Esophagus muscularis mucosa (tissue), 4 donors: ENCODE measurements at places on chromosomes 5 and 9. TPM values are rescaled to one million over a fixed set of nuclear protein-coding genes. Genes with fewer than 3 reads are reported as not detected.

Gene QRFP
- not detected for total RNA-seq

Gene FAT2
- not detected for total RNA-seq

Gene SVEP1
- 41.9 TPM for total RNA-seq

Gene PRRX2
- 10.2 TPM for total RNA-seq

Gene AIF1L
- 24.8 TPM for total RNA-seq

- H3K36me3 ChIP-seq: no peaks in the 10 kb centered on the region
- peaks cover 55% of the 10 kb centered on the region for H3K4me1 ChIP-seq
- DNase-seq: peak; percentile 66
- peak overlapping the region; percentile 51 for H3K4me3 ChIP-seq
Measured at GRCh38 chr9:971901-972500, 4.5 kb upstream of the DMRT3 start.

DNA sequence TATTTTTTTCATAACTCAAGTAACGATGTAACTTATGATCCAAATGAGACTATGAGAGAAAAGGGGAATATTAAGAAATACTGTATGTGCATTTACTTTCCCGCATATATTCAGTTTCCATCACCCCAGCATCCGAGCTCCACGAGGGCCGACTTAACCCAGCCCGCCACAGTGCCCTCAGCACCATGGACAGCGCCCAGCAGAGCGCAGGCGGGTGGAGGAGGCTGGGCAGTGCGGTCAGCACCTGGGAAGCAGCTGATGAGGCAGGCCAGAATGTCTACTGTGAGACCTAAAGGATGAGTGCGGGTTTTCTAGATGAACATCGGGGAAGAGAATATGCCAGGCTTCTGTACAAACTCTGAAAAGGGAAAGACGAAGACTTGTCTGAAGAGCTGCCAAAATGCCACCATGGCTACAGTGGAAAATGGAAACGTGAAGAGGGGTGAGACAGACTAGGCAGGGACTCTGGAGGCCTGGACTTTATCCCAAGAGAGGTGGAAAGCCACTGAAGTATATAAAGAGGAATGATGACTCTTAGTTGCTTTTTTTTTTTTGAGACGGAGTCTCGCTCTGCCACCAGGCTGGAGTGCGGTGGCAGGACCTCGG is 34.5 kb upstream of the MED27 start:
- H3K27me3 ChIP-seq: no peaks in the 10 kb centered on the region
- no peaks in the 10 kb centered on the region for H3K36me3 ChIP-seq
- H3K27ac ChIP-seq: no peak overlapping the region
- DNase-seq: no peak

- H3K27me3 ChIP-seq: no peaks in the 10 kb centered on the region
- no peaks in the 10 kb centered on the region for H3K4me1 ChIP-seq
- no peak overlapping the region for H3K4me3 ChIP-seq
- no peak for DNase-seq
Measured at GRCh38 chr5:16417398-16418074, 48.1 kb downstream of the ZNF622 start.

DNA sequence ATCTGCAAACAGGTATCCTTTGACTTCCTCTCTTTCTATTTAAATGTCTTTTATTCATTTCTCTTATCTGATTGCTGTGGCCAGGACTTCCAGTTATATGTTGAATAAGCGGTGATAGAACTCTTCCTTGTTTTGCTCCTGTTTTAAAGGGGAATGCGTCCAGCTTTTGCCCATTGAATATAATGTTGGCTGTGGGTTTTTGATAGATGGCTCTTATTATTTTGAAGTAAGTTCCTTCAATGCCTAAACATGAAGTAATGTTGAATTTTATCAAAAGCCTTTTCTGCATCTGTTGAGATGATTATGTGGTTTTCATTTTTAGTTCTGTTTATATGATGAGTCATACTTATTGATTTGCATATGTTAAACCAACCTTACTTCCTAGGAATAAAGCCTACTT is 300.5 kb upstream of the CTNND2 start:
- no peaks in the 10 kb centered on the region for H3K27me3 ChIP-seq
- DNase-seq: no peak
- H3K4me1 ChIP-seq: no peaks in the 10 kb centered on the region
- H3K27ac ChIP-seq: no peak overlapping the region
- no peak overlapping the region for H3K4me3 ChIP-seq

DNA sequence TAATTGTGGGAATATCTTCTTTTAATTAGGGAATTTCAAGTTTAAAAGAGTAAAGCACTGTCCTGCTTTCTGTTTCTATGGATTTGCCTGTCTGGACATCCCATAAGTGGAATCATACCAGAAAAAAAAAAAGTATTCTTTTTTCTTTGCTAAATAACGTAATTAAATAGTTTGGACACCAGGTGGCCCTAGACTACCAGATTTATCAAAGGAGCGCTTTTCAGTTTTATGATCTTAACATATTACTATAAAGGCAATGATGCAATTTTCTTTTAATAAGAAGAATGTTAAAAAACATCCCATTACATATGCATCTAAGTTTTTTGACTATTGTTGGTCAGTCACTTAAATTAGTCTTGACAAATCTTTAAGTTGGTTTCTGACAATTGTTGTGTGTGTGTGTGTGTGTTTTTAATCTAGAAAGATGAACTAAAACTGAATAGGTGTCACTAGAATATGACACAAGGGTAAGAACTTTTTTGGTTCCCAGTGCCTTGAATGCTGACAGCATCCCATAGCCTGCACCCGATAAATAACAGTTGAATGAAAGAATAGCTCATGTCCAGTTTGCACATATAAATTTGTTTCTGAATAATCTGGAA is 49.5 kb downstream of the C5orf22 start:
- H3K27ac ChIP-seq: no peak overlapping the region
- H3K27me3 ChIP-seq: peaks cover 13% of the 10 kb centered on the region
- H3K4me3 ChIP-seq: no peak overlapping the region
- no peaks in the 10 kb centered on the region for H3K4me1 ChIP-seq
- DNase-seq: no peak
- no peaks in the 10 kb centered on the region for H3K36me3 ChIP-seq

DNA sequence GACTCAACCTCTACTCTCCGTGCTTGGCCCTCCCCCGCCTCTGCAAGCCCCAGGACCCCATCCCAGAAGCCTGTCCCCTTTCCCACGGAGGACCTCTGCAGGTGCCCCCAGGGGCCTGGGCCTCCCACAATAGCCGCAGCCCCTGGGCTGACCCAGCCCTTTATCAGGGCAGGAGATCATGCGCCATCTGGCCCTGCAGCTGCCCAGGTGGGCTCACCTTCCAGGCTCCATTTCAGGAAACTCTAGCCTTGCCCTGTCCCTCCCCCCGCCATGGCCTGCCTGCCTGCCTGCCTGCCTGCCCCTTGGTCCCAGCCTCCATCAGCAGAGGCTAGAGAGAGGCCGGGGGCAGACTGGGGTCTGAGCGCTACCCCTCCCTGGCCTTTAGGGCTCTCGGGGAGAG is 48.7 kb downstream of the ASS1 start:
- no peak overlapping the region for H3K27ac ChIP-seq
- no peaks in the 10 kb centered on the region for H3K4me1 ChIP-seq
- peaks cover 69% of the 10 kb centered on the region for H3K36me3 ChIP-seq
- DNase-seq: no peak
- no peak overlapping the region for H3K4me3 ChIP-seq

GRCh38 chr9:124522121-124523098 is 15.2 kb upstream of the NR5A1 start:
- no peak overlapping the region for H3K4me3 ChIP-seq
- peaks cover 12% of the 10 kb centered on the region for H3K36me3 ChIP-seq
- no peaks in the 10 kb centered on the region for H3K27me3 ChIP-seq
- DNase-seq: no peak
- H3K27ac ChIP-seq: no peak overlapping the region
- H3K4me1 ChIP-seq: no peaks in the 10 kb centered on the region

- H3K36me3 ChIP-seq: peaks cover 28% of the 10 kb centered on the region
- no peak overlapping the region for H3K27ac ChIP-seq
- no peak for DNase-seq
- H3K4me3 ChIP-seq: no peak overlapping the region
Measured at GRCh38 chr5:633501-633955, 21.4 kb downstream of the CEP72 start.

GRCh38 chr9:36802201-36802920 is 229.7 kb downstream of the MELK start:
- no peak overlapping the region for H3K27ac ChIP-seq
- H3K36me3 ChIP-seq: no peaks in the 10 kb centered on the region
- H3K4me3 ChIP-seq: no peak overlapping the region
- no peaks in the 10 kb centered on the region for H3K27me3 ChIP-seq

- no peaks in the 10 kb centered on the region for H3K36me3 ChIP-seq
- no peaks in the 10 kb centered on the region for H3K4me1 ChIP-seq
- peak; percentile 88 for DNase-seq
- no peaks in the 10 kb centered on the region for H3K27me3 ChIP-seq
- H3K27ac ChIP-seq: no peak overlapping the region
Measured at GRCh38 chr5:155024015-155024414, 10.5 kb downstream of the KIF4B start.

DNA sequence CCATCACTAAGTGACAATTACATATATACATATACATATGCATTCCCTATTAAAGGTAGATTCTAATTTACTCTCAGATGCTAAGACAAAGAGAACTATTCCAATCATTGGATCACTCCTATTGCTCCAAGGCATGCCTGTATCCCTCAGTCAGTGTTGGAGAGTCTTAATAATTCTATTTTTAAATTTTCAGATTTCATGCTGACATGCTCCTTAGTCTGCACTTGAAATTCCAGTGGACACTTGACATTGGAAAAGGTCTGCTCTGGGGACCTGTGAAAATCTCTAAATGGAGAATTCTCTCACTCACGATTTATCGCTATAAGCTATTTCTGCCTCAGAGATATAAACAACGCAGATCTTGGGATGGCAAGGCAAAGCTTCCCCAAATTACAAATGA is 3.9 kb upstream of the FUBP3 start:
- H3K27ac ChIP-seq: no peak overlapping the region
- DNase-seq: no peak
- H3K36me3 ChIP-seq: no peaks in the 10 kb centered on the region

GRCh38 chr5:132264546-132265335 is 7.2 kb downstream of the PDLIM4 start:
- no peak overlapping the region for H3K4me3 ChIP-seq
- H3K27ac ChIP-seq: peak overlapping the region; percentile 99
- peaks cover 100% of the 10 kb centered on the region for H3K4me1 ChIP-seq
- H3K27me3 ChIP-seq: no peaks in the 10 kb centered on the region
- DNase-seq: peak; percentile 62
- H3K36me3 ChIP-seq: no peaks in the 10 kb centered on the region

DNA sequence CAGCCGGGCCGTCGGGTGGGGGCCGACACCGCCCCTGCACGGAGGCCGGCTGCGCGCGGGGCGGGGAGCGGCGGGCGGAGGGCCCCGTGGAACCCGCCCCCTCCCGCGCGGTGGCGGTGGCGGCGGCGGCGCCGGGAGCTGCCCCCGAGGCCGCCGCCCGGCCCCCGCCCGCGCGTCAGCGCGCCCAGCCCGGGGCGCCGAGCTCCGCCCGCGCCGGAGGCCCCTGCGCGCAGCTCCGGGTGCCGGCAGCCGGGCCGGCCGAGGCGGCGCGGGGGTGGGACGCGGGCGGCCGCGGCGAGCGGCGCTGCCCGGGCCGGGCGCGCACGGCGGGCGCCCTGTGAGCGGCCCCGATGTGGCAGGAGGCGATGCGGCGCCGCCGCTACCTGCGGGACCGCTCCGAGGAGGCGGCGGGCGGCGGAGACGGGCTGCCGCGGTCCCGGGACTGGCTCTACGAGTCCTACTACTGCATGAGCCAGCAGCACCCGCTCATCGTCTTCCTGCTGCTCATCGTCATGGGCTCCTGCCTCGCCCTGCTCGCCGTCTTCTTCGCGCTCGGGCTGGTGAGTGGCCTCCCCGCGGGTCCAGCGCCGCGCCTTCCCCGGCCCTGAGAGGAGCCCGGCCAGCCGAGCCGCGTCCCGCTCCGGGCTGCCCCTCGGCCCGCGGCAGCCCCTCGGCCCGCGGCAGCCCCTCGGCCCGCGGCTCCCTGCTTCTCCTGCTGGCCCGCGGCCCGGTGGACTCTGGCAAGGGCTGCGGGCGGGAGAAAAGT is at the start of gene ADCY2:
Gene ADCY2 (plus strand): TSS at position 192 of the 766 bp plus-strand sequence. CDS start 159 bp downstream, at position 351.
- no peaks in the 10 kb centered on the region for H3K27me3 ChIP-seq
- peak within 1 kb of the TSS; percentile 82 for H3K27ac ChIP-seq
- peak within 1 kb of the TSS; percentile 78 for H3K4me3 ChIP-seq
- H3K4me1 ChIP-seq: peaks cover 37% of the 10 kb centered on the region
- peak; percentile 66 for DNase-seq

- H3K4me1 ChIP-seq: peaks cover 22% of the 10 kb centered on the region
- no peaks in the 10 kb centered on the region for H3K36me3 ChIP-seq
- no peak overlapping the region for H3K4me3 ChIP-seq
- no peak for DNase-seq
- no peaks in the 10 kb centered on the region for H3K27me3 ChIP-seq
Measured at GRCh38 chr9:16675131-16675530, 195.3 kb downstream of the BNC2 start.

DNA sequence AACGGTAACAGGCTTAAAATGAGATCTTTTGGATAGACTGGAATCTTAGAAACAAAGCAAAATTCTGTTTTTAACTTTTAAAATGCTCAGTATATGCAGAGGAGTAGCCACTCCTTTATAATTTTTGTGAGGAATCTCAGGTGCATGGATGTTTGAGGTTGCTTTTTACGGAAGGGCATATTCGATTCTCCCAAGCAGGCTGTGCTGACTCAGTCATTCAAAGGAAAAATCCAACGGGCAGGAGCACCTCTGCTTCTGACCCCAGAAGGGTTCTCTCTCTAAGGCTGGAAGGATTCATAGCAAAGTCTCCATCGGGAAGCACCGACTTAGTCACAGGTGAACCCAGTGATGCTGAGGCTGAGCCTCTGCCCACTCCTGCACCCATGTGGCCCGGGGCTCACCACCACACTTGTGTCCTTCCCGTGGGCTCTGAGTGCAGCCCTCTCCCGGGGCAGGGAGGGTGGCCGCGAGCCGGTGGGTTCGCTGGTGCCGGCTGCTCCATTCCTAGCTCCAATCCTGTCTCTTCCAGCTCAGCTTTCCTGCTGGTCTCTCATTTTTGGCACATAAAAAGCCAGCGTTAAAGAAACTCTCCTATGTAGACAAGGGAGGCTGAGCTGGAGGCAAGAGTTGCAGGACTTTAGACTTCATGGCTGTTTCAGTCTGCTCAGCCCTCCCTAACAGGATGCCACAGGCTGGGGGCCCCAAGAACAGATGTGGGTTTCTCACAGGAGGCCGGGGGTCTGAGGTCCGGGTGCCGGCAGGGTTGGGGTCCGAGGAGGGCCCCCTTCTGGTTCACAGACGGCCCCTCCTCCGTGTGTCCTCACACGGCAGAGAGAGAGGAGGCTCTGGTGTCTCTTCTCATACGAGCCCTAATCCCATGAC is 135.6 kb upstream of the LPCAT1 start:
- no peak overlapping the region for H3K27ac ChIP-seq
- H3K27me3 ChIP-seq: no peaks in the 10 kb centered on the region
- no peaks in the 10 kb centered on the region for H3K4me1 ChIP-seq
- DNase-seq: no peak
- H3K4me3 ChIP-seq: no peak overlapping the region

- DNase-seq: no peak
- H3K4me3 ChIP-seq: no peak overlapping the region
- H3K4me1 ChIP-seq: peaks cover 40% of the 10 kb centered on the region
- H3K36me3 ChIP-seq: no peaks in the 10 kb centered on the region
- no peak overlapping the region for H3K27ac ChIP-seq
Measured at GRCh38 chr5:142327111-142327842, 2.5 kb upstream of the SPRY4 start.
